ENCODE measurements at places on chromosomes 12 and 14.
A peak's percentile ranks its signal among the peaks of the same experiment; 100 is the strongest.

- no peak for DNase-seq
Measured at GRCh38 chr14:94305620-94306019, 12.6 kb upstream of the SERPINA10 start.

GRCh38 chr12:52178984-52179383, 12.8 kb downstream of the KRT80 start:
- DNase-seq: no peak

DNA sequence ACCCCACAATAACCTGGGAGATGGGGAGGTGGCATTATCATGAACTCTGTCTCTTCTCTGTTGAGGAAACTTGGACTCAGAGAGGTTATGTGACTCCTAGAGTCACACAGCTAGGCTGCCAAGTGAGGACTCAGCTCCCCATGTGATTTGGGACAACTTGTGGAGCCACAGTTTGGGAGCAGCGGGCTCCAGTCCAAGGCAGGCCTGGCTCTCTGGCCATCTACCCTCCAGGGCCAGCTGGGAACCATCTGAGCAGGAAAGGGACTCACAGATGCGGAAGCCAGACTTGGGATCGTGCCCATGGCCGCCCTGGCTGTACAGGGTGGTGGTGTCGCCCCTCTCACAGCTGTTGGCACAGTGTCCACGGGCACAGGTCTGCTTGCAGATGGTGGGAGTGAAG, 59.1 kb downstream of the ISCA2 start:
- no peak for DNase-seq

DNA sequence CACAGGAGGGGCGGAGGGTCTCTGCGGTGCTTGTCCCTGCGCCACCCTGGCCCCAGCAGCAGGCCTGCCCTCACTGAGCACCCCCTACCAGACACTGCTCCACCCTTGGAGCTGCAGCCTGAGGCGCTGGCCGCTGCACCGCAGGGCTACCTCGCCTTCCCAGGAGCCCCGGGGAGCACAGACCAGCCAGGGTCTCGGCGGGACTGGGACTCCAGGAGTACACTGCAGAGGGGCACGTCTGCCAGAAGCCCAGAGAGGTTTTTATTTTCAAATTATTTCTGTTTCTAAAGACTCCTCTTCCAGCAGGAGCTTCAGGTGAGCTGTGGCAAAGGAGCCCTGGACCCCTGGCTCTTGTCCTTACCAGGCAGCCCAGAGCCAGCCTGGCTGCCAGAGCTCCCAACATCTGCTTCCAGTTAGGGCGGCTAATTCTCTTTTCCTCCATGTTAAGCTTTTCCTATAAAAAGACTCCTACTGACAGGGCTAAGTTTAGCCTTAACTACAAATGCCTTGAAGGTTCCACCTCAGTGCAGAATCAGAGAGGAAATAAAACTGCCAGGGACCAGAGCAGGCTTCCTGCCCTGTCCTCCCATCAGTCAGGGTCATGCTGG, 26.4 kb downstream of the DEGS2 start:
- DNase-seq: no peak

GRCh38 chr14:23021434-23021833, 11.5 kb upstream of the C14orf93 start:
- DNase-seq: no peak

GRCh38 chr12:77060136-77060882, 5.1 kb downstream of the E2F7 start:
- no peak for DNase-seq

GRCh38 chr14:91402771-91403600, 14.6 kb downstream of the CCDC88C start:
- DNase-seq: no peak

DNA sequence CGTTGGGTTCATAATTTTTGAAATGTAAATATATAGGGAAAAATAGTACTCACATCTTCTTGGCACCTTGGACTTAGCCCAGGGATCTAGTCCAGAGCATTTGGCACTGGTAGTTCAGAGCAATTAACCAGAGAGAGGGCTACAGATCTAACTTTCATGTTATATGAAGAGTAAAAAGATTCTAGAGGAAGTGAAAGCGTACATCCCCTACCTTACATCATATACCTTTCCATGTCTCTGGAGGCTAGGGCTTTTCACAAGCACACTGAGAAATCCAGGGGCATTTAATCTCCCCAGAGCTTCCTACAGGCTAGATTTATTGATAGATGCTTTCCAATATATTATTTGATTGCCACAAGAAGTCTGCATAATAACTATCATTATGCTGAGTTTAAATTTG, 687.5 kb upstream of the FBXO33 start:
- no peak for DNase-seq

- DNase-seq: no peak
Measured at GRCh38 chr12:24993793-24994192, 44.9 kb upstream of the BCAT1 start.

DNA sequence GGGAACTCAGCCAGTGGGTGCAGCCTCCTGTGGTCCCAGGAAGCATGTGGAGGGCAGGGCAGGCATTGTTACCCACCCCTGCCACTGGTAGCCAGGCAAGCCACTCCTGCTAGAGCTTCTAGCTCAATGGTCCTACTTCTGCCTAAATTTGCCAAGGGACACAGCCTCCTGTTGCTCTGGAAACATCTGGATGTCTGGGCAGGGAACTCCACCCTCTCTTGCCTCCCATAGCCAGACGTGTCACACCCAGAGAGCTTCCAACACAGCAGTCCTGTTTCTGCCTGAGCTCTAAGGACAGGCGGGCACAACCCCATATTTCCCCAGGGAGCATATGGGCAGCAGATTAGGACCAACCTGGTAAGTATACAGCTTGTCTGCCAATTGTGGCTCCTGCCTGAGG, 350.2 kb downstream of the GLT1D1 start:
- DNase-seq: no peak

DNA sequence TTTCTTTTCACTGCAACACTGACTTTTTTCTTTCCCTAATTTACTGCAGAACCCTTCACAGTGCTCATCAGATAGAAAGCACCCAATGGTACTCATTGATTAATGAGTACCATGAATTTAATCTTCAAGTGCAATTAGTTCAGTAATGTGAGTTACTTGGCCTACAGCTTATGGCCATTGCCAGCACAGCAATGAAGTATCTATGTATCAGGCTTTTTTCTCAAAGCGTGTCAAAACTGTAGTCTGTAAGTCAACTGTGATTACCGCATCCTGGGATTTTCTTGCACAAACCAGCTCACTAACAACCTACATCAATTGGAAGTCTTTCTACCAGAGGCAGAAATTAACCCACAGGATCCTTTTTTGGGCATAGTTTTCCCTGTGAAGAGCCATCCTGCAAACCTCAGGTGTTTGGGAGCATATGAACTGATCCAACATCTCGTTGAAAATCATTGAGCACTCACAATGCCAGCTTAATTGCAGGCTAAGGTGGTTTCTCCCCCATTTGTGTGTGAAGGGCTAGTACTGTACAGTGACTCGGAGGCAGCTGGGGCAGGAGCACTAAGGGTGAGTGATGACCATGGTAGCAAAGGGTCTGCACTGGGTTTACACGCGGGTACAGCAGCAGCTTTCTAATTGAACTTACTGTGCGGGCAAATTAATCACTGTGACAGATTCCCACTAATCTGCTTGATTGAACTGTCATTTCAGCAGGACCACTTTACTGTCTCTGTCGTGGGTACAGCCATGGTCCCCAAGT, 619.3 kb downstream of the SNAPC1 start:
- DNase-seq: no peak

DNA sequence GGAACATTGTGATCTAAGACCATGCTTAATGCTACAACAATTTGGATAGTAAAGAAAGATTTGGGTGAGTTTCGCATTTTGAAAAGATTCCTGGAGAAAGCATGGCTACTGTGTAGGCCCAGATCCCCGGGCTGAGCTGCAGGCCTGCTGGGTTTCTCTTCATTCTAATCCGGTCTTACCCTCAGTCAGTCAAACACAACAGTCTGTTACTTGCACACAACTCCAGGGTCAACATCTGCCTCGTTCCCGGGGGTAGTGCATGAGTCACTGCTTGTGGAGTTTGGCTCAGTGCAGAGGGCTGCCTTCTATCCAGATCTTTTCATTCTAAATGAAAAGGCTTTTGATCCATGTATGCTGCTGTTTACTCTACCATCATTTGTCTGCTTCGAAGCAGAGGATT, 60.4 kb upstream of the SEL1L start:
- no peak for DNase-seq

DNA sequence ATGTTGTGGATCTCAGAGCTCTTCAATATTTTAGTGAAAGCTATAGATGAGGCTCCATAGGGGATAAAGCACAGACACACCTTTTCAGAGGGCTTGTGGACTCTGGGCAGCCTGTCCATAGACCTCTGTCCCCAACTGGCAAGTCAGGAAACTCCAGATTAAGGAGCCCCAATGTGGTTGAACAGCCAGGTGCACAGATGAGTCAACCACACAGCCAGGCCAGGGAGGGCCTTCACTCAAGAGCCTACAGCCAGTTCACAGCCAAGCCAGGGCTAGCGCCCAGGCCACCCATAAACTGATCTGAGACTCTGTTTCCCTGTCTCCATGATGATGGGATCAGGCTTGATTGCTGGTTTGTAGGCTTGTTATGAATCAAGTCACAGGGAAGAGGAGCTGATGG, 1.0 kb upstream of the BDKRB2 start:
- DNase-seq: no peak

GRCh38 chr12:113093409-113094101, 37.0 kb downstream of the DTX1 start:
- DNase-seq: no peak

GRCh38 chr14:76977793-76978720, 50.5 kb downstream of the IRF2BPL start:
- DNase-seq: no peak

DNA sequence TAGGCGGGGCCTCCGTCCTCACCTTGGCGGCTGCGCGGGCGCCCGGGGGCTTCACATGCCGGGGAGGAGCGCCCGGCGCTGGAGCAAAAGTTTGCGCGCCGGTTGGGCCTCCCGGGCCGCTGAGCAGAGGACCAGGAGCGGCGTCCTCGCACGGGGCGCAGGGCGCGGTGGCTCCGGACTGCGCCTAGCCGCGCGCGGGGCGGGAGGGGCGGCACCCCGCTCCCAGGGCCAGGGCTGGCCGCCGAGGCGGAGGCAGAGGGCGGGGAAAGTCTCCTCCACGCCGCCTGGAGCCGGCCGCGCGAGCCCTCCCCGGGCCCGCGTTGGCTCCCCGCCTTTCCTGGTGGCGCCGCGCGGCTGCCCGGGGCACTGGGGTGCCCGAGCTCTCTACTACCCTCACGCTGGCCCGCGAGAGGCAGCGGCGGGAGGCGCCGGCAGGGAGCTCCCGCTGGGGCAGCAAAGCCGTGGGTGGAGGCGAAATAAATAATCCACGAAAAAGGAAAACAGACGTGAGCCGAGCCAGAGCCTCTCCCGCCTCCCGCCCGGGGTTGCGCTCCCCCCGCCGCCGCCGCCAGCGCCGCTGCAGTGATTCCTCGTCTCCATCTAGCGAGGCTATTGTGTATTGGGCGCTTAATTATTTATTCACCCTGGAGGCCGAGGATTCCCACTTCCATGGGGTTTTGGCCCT, 400 bp upstream of the PRIMA1 start:
- peak; percentile 23 for DNase-seq

- DNase-seq: no peak
Measured at GRCh38 chr14:79077096-79077495, 906.9 kb downstream of the NRXN3 start.

DNA sequence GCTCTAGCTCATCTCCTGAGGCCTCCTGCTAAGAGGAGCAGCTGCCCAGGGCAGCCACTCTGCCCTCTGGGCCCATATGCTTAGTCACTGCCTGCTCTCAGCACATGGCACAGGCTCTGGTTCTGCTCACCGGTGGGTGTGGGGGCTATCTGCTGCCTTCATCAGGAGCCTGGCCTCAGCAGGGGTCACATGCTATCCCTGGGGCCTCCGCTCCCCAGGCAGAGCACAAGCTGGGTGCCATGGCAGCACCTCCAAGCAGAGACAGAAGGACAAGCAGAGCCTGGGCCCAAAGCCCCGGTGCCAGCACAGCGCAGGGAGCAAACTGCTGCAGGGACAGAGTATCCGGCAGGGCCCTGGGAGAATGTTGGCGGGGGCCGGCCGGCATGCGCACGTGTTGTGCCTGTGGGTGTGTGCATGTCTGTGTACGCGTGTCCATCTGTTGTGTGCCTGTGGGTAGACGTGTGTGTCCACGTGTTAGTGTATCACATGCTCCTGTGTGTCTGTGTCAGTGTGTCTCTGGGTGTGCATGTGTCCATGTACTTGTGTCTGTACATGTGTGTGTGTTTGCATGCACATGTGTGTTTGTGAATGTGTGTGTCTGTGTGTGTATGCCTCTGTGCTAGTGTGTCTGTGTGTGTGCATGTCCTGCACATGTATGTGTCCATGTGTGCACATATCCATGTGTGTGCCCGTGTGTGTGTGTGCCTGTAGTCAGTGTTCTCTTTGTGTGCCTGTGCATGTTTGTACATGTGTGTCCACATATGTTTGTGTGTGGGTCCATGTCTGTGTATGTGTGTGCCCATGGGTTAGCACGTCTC, 326.9 kb downstream of the TMEM121 start:
- DNase-seq: no peak

DNA sequence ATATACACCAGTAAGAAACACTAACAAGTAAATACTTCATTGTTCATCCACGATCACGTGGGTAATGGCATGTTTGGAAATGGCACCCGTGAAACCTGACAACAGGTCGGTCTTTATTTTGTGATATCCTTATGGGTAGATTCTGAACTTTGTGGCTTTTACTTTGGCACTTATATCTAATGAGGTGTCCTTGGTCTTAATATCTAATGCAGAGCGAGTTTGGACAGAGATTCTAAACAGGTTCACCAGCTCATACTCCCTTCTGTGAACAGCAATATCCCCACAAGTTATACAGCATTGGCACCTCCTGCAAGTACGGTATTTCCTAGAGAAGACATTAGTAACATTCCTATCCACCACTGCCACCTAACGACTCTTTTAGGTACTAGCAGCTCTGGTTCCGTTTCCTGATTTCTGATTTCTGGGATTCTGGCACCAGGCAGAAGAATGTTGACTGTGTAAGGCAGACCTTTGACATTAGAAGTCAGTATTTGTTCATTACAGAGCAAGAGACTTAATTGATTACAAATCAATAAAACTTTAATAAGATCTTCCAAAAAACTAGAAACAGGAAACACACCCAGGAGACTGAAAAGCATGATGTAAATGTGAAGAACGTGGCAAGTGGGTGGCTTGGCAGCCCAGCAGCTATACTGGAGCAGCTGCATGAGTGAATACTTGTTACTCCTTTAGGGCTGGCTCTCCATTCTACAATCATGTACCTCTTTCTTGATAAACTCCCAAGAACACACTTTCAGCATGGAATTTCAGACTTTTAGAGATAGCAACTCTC, 2.5 kb downstream of the ANG start:
- peak; percentile 60 for DNase-seq

GRCh38 chr14:89088530-89088929, 264.1 kb downstream of the TTC8 start:
- DNase-seq: no peak

GRCh38 chr12:56299308-56299852, 750 bp downstream of the CS start:
- peak; percentile 2 for DNase-seq

Data from urinary bladder (tissue), 4 donors.